ENCODE measurements at places on chromosomes 7 and 10. TPM values are rescaled to one million over a fixed set of nuclear protein-coding genes. Genes with fewer than 3 reads are reported as not detected.

Gene AGR2
- 861 TPM for total RNA-seq

Gene UTF1
- not detected for total RNA-seq

Gene GRID1
- 1.9 TPM for total RNA-seq

Gene DAGLB
- 18.4 TPM for total RNA-seq

All from mucosa of descending colon (tissue), 3 donors.